ENCODE measurements at places on chromosomes 1 and 21.
A peak's percentile ranks its signal among the peaks of the same experiment; 100 is the strongest.

GRCh38 chr1:236870721-236871120, 75.6 kb downstream of the MTR start:
- DNase-seq: peak; percentile 94

GRCh38 chr1:66681686-66682085, 70.6 kb upstream of the DYNLT5 start:
- no peak for DNase-seq

DNA sequence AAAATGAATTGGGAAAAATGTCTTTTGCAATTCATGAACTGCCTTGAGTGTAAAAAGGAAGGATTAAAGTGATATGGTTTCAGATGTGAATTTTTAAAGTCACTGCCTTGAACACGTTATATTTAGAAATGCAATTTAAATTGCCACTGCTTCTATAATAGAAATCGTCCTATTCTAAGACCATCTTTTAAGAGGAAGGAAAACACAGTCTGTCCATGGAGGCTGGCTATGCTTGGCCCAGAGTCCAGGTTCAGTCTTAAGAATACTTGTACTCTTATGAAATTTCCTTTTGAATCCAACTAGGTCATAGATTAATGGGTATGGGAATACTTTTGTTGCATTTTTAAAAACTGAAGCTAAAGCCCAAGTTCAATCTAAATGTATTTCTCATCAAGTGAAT, 86.0 kb downstream of the PCNX2 start:
- DNase-seq: no peak

DNA sequence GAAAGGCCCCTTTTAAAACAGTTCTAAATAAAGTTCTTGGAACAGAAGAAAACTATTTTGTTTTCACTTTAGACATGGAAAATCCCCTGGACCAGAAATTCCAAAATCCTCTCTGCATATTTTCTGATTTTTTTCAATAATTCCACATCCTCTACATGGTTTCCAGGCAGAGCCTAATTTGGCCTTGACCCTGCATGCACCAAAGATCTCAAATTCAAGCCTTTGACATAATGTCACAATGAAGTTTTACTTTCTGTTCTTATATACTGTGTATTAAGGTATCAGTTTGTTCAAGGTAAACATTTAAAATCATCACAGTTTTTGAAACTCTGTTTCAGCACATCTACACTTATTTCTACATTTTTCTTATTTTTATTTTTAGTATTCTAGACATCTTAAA, 12.2 kb upstream of the NPL start:
- DNase-seq: no peak

- DNase-seq: no peak
Observed at GRCh38 chr1:78549891-78550290, 59.1 kb downstream of the PTGFR start.

DNA sequence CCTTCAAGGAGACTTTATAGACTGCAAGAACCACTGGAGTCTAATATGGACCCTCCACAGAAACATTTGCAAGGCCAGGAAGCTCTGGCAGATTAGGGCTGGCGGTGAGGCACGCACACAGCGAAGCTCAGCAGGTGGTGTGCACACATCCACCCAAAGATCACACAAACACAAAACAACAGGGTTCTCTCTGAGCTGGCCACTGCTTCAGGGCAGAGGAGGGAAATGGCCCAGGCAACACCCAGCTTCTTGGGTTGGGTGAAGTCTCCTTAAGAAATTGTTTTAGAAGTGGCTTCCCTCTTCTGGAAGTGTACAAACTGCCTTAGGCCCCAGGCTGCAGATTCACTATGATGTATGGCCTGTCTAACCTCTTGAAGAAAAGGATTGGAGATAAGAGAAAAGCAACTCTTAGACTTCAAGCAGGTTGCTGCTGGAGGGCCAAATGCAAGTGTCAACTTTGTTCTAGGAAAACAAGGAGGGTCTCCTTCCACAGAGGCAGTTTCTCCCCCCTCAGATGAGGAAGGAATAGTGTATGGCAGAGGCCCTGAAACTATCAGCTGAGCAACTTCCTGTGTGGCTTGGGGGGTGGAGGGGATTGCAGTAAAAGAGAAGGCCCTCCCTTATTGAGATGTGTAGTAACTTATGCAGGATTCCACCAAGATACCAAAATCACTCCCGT, 2.0 kb downstream of the RCSD1 start:
- peak; percentile 67 for DNase-seq

GRCh38 chr1:48109390-48110013, 112.3 kb upstream of the TRABD2B start:
- DNase-seq: peak; percentile 58

GRCh38 chr1:204149635-204150565, 1.9 kb downstream of the ETNK2 start:
- DNase-seq: no peak

GRCh38 chr1:19398309-19398760, 86.2 kb downstream of the SLC66A1 start:
- peak; percentile 55 for DNase-seq

- no peak for DNase-seq
Observed at GRCh38 chr1:172545396-172546004, 12.6 kb downstream of the SUCO start.

GRCh38 chr1:20558191-20558590, 5.8 kb downstream of the FAM43B start:
- peak; percentile 8 for DNase-seq

GRCh38 chr1:3129133-3129490, 60.1 kb downstream of the PRDM16 start:
- DNase-seq: no peak

DNA sequence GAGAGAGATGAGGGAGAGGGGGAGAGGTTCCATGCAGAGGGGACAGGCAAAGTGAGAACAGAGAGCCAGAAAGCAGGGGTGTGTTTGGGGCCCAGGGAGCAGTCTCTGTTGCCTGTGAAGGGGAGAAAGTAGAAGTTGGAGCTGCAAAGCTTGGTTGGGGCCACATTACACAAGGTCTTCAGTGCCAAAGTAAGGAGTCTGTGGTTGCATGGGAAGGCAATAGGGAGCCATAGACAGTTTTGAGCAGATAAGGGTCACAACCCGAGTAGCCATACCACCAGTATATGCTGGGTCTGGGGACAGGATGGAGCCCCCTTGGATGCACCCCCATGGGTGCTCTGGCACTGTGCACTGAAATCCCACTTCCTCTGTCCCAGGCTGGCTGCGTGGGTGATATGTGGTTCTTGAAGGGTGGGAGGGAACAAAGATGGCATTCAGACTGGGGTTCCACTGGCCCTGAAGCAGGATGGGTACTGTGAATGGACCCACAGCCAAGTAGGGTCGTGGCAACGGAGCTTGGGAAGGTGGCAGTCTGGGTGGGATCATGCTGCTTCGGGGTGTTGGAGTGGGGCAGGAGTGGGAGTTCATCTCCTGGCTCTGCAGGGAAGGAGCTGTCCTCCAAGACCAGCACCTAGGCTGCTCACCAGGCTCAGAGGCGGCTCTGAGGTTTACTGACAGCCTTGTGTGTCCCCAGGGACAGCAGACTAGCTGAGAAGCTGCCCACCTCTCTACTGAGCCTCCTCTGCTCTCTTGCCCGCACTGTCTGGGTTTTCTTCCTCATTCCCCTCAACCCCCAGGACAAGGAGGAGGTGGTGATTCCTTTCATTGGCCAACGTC, 12.1 kb downstream of the DRAXIN start:
- DNase-seq: no peak

- no peak for DNase-seq
Observed at GRCh38 chr1:232473324-232473723, 156.6 kb downstream of the SIPA1L2 start.

- DNase-seq: no peak
Observed at GRCh38 chr21:36965720-36966065, 776 bp downstream of the HLCS start.

DNA sequence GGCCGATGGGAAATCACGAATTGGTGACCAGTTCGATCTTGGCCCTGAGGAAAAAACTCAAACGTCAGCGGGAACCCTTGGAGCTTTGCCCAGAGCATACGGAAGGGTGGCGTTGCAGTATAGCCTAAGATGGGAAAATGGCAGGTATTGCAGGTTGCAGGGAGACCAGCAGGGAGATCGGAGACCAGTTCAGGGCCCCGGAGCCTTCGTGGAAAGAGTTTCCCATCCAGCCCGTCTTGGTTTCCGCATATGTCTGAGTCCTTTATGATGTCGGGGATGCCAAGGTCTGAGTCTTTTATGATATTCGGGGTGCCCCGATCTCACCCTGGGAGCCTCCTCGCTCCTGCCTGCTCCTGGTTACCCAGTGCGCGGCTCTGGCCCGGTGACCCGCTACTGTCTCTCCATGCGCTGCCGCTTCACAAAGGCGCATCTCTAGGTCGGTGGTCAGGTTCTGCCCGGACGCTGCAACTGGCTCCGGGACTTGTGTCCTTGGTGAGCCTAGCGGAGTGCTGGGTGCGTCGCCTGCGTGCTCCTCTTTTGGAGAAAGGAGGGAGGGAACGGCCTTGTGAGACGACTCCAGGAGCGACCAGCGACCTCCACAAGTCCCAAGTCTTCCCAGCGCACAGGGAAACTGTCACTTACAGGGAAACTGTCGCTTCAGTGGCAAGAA, 94.2 kb downstream of the PRKAB2 start:
- DNase-seq: no peak

GRCh38 chr1:174960362-174960761, 39.4 kb upstream of the CACYBP start:
- no peak for DNase-seq

DNA sequence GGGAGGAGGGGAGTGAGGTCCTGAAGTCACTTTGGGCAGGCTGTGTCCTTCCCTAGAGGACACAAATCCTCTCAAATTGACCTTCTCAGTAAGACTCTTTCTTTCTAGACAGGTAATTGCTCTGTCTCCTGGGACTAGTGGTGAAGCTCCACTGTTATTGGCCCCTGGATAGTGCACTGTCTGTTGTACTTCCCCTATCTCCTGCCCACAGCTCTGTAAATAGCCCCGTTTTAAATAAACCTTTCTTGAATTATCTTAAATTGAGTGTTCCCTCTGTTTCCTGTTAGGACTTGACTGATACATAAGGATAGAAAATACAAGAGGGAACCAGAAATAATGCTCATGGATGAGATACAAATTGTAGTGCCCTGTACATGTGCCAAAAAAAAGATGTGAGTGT, 229.5 kb upstream of the USP24 start:
- no peak for DNase-seq

DNA sequence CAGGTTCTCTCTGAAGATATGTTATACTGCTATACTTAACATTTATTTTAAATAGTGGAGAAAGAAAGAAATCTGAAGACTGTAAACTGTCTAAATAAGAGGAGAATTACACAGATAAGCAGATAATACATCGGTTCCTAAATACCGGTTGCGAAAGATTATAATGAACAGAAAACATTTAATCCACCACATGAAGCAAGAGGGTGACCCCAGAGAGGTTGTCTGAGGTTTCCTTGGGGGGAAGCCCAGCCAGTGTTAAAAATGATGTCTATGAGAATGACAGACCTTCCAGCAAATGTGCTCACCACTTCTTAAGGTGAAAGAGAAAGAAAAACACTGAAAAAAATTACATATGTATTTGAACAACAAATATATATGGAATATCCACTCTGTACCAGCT, 356.4 kb upstream of the KAZN start:
- DNase-seq: no peak

DNA sequence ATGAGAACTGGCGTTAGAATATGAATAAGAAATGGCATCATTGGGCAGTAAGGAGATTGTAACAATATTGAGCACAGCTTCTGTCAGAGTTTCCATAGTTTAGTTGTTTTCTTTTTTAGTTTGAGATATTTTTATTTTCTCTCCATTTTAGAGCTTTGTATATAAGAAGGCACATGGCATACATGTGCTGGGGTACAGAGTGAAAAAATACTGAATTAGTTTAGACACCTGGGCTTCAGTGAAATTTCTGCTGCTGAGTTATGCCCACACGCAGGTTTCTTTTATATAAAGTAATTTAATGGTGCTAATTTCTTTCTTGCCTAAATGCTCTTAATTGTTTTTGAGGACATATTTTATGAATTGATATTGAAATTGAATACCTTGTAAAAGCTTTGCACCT, 53.6 kb upstream of the RWDD3 start:
- DNase-seq: no peak

DNA sequence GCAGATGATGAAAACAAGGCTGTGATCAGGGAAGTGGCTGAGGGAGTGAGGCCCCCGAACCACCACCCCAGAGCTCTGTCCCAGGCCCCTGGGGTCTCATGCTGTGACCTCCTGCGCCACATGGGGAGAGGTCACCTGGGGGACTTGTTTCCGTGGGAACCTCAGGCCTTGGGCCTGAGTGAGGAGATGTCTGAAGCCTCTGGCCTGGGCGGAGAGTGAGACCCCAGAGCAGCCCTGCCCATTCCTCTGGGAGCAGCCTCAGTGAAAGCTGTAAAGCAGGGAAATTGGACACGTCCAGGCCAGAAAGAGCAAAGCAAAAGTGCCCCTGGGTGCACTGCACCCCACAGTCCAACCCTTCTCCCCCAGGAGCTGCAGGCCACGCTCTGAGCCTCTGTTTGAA, 16.5 kb upstream of the NPHP4 start:
- DNase-seq: no peak

GRCh38 chr1:67211589-67212563, 45.6 kb downstream of the IL23R start:
- peak; percentile 16 for DNase-seq

GRCh38 chr1:161020509-161021164, at the start of gene F11R:
F11R (minus strand) TSS chr1:161021152; CDS start chr1:161021073, 79 bp downstream.
- DNase-seq: peak; percentile 62

- DNase-seq: no peak
Observed at GRCh38 chr1:111664652-111665051, 45.1 kb downstream of the RAP1A start.

GRCh38 chr1:43043695-43044094, 85.0 kb upstream of the SLC2A1 start:
- no peak for DNase-seq

DNA sequence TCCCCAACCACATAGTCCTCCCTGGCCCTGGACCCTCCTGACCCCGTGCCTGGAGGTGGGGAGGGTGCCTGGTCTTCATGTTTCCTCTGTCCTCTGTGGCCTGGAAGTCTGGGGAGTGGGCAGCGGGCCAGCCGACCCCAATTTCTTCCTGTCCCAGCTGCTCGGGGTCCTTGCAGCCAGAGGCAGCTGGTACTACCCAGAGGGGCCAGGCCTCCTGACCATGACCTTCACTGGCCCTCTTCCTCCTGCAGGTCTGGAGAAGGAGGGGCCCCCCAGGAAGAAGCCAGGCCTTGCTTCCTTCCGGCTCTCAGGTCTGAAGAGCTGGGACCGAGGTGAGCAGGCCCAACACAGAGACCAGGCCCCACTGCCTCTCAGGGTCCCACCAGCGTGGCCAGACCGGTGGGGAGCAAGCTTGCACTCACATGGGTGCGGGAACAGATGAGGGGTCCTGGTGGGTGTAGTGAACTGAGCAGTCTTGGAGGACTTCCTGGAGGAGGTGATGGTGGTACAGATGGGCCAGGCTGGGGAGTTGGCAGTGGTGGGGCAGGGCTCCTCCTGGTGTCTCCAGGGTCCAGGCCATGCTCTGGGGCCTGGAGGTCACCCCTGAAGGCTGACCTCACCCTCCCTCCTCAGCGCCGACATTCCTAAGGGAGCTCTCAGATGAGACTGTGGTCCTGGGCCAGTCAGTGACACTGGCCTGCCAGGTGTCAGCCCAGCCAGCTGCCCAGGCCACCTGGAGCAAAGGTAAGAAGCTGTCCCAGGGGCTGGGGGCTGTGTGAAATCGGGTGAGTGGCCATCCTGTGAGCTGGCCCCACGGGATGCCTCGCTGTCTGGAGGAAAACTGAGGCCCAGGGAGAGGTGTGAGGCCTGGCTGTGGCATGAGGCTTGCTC, 32.7 kb downstream of the TRIM11 start:
- DNase-seq: no peak
